ENCODE measurements at places on chromosomes 6 and 20.

DNA sequence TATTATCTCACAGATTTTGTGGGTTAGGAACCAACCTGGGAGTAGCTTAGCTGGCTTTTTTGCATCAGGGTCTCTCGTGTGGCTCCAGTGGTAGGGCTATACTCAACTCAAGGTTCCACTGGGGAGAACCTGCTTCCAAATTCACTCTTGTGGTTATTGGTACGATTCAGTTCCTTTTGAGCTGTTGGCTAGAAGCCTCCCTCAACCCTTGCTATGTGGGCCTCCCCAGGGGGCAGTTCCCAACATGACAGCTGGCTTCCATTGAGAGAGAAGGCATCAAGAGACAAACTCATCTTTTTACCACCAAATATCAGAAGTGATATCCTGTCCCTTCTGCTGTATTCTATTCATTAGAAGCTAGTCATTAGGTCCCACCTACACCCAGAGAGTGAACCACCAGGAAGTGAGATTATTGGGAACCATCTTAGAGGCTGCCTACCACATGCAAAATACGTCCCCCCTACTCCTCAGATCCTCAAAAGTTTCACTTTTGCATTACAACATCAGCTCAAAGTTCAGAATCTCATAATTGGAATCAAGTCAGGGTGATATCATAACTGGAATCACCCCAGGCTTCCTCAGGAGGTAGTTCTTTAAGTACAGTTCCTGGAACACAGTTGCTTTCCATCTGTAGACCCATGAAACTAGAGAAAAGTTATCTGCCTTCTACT is 30.9 kb downstream of the MKKS start:
- DNase-seq = no peak

GRCh38 chr6:125154761-125155135 is 1.2 kb downstream of the TPD52L1 start:
- no peak for DNase-seq

GRCh38 chr6:159973406-159973805 is 4.5 kb downstream of the IGF2R start:
- DNase-seq = no peak

GRCh38 chr6:42428326-42429041 is 23.2 kb downstream of the TRERF1 start:
- peak; percentile 44 for DNase-seq

DNA sequence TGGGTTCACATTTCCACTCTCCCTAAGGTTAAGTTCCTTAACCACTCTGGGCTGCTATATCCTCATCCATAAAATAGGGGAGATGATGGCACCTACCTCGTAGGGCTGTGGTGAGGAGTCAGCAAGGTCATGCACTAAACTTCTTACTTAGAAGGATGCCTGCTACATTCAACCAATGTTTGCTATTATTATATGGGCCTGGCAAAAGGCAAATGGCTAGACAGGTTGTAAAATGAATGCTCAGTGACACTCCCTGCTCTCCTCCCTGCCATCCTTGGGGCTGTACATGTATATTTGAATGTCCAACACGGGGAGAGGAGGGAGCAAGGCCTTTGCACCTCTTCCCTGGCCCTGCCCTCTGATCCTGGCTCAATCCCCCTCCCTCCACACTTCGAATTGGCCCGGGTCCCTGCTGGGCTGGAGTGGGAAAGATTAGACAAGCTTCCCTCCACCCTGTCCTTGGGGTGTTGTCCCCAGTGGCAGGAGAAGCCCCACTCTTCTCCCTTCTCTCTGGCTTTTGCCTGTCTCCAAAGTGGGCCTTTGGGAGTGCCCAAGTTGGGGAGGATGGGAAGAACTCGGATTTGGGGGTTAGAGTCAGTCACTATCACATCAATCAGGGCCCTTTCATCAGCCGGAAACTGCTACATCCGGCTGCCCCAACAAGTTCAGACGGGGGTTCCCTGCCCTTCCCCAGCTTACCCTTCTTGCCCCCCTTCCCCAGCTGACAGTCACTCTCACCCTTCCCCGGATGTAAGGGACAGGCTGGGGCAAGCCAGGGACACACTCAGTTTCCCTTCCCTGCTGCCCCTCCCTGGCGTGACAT is 36.3 kb upstream of the VEGFA start:
- no peak for DNase-seq

DNA sequence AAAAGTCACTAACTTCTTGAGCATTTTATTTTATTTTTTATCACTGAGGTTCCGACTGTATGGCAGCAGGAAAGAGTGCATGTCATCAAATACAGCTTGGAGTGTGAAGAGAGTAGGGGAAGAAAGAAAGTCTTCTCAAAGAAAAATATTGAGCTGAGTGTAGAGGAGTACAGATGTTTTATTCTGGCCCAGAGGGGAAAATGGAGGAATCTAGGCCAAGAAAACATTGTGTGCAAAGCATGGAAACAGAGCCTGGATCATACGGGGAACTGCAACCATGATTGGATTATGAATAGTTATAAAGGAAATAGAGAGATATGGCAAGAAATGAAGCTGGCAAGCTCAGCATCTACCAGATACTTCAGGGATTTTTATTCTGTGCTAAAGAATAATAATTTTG is 104.2 kb upstream of the SCGN start:
- DNase-seq = no peak

DNA sequence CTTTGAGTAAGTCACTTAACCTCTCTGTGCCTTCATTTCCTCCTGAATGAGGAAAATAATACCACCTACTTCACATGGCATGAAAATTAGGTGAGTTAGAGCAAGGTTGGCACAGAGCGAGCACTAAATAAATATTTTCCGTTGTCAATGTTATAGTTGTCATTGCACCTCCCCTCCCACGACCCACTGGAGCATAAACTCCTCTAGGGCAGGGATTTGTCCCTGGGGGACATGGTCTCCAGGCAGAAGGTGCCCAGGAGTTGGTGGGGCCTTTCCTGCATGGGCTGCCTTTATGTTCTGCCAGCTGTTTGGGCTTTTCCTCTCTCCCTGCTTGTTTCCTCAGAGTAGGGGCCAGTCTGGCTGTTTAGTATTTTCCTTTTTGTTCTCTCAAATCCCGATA is 1.3 kb upstream of the ANGPT4 start:
- no peak for DNase-seq

GRCh38 chr20:50824137-50824536 is 29.3 kb downstream of the BCAS4 start:
- no peak for DNase-seq

DNA sequence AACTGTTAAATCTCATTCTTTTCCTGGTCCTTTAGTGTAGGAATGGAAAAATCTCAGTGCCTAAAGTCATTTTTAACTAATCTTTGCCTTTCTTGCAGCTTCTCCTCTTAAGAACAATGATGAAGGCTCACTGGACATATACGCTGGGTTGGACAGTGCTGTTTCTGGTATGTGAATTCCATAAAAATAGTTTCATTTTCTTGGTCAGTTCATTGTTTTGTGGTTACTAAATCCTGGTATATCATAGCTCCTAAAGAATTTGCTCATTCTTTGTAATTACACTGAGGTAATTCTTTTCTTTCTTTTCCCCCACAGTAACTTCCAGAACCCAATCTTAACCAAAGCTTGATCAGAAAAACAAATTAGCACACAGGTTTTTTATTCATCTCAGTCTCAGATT is 23.4 kb downstream of the CASP8AP2 start:
- no peak for DNase-seq

DNA sequence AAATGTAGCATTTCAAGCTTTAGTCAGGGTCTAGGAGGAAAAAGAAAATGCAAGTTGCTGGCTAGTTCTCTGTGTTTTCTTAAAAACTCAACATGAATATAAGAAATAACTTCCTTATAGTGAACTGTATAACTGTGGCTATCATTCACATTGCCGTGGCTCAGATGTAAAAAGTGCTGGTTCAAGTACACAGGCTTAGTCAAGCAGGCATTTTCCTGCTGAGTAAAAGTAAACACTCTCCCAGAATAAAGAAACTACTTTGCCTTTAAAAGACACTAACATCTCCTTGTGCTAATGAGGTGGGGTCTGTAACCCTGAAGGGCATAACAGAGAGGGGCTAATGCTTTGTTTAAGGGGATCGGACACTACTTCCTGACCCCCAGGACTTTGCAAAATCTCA is 3.3 kb downstream of the ATP5F1E start:
- no peak for DNase-seq

DNA sequence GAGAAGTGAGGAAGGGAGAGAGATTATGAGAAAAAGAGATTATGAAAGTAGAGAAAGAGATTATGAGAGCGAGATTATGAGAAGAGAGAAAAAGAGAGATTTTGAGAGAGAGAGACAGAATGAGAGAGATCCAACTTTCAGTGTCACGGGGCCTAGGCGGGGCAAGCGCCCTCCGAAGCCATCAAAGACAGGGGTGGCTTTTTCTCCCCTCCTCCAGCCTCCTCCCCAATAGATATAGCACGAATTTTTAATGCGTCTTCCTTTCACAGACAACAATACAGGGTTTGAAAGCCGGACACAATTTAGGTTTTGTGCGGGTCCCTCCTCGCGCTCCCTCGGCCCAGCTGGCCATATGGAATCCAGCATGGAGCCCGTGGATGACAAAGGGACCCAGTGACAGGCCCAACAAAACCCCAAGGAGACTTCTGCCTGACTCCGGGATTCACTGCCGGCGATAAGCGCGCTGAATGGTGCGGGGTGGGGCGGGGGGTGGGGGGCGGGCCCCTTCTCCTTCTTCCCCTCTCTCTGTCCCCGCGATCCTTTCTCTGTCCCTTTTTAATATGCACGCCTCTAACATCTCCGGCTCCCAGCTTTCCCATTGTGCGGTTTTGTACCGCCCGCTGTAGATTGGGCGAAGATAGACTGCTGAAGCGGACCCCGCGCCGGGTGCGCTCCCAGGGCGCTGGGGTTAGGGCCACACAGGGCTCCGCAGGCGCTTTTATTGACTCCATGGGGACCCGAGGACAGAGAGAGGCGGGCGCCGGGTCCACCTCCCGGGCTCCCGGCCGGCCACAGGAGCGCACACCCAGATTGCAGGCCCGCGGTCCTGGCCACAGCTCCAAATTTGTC is 5.4 kb downstream of the NKX2-2 start:
- DNase-seq = no peak

DNA sequence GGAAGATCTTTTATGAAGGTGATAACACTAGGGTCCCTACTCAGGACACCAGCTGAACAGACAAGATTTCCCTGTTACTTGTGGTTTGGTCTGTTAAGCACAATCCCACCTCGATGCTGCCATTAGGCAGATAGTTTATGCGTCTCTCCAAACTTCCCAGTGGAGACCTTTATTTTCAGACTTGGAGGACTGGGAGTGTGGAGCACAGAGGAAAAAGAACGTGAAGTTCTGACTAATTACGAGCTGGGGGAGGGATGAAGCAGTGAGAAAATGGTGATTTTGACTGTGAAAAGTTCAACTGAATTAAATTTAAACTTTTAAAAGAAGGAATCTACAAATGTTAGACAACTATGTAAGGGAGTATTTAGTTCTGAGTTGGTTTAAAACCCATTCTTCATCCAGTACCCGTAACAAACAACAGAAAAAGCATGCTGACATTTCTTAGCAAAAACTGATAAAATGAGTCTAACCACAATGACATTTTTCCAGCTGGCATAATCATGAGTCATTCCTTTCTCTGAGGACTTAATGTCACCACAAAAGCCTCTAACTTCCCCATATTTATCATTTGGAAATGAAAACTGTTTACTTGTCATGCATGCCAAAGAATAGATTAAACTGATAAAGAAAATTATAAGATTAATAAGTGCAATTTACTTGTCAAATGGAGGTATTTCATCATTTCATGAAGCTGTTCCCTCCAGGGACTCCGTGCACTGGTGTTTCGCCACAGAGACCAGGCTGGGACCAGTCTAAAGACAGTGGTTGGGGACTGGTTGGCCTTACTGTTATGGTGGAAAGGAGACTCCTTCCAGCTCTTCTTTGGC is 113.3 kb upstream of the SSTR4 start:
- DNase-seq = no peak

GRCh38 chr20:36792422-36792821 is 18.9 kb upstream of the DSN1 start:
- DNase-seq = no peak
